ENCODE measurements at places on chromosomes 1 and 21.

DNA sequence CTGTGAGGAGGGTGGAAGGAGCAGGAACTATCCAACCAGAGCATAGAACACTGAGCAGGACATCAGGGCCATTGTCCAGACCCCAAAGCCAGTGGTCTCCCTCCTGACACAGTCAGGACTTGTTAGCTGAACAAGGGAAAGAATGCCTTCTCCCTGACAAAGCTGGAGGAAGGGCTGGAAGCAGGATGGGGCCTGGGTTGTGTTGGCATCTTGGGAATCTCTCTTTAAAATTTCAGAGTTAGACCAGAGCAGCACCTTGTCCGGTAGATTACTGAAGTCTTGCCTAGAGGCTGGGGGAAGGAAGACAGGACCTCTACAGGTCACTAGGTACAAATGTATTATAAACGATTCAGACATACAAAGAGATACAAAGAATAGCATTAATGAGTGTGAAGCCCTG lies 35.0 kb upstream of the ATP2B4 start:
- H3K36me3 ChIP-seq = no peaks in the 10 kb centered on the region
- H3K4me3 ChIP-seq = no peak overlapping the region
- H3K4me1 ChIP-seq = peaks cover 13% of the 10 kb centered on the region
- no peak overlapping the region for H3K27ac ChIP-seq

DNA sequence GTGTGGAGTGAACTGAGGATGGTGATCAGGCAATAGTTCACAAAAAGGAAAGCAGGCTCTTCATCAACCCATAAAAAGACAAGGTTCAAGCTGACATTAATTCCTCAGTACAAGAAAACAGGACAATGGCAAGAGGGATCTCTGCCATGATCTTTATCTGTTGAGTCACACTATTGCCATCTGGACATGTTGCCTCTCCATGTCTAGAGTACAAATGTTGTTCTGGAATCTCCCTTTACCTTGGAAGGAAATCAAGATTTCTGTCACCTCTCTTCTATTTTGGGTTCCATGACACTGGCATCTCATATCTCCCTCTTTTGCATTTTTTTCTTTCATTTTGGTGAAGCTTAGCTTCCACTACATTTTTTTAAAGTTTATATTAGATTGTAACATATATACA lies 329.1 kb downstream of the USP25 start:
- H3K27me3 ChIP-seq = no peaks in the 10 kb centered on the region
- H3K4me1 ChIP-seq = no peaks in the 10 kb centered on the region
- no peak overlapping the region for H3K4me3 ChIP-seq
- no peak for DNase-seq

DNA sequence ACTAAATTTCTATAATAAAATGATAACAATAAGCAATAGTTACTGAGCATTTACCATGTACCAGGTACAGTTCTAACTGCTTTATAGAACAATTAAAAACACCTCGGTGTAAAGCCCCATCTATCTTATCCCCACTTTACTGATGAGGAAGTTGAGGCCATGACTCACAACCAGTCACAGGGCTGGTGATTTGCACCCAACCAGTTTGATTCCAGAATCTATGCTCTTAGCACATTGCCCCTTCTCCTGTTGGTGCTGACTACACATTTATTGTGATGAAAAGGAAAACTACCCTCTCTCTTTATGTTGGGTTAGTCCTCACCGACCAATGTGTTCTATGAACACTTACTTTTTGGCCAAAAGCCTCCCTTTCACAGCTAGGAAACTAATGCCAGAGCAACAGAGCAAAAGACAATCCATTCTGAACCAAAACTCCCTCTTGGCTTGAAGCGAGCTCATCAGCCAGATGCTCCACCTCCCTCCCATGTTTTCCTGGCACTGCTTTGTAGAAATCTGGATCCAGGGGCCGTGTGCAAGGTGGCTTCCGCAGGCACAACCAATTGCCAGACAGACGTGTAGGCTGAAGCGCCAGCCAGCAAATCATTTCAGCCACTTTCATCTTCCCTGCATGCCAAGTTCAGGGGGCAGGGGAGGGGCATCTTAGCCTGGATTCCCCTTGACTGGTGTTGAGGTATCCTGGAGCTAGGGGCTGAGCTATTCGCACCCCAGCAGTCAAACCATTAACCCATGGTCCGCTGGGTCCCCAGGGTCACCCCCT lies 32.0 kb upstream of the SLC30A1 start:
- DNase-seq = no peak
- no peak overlapping the region for H3K4me3 ChIP-seq
- H3K4me1 ChIP-seq = peaks cover 19% of the 10 kb centered on the region
- H3K27ac ChIP-seq = no peak overlapping the region
- H3K36me3 ChIP-seq = no peaks in the 10 kb centered on the region

DNA sequence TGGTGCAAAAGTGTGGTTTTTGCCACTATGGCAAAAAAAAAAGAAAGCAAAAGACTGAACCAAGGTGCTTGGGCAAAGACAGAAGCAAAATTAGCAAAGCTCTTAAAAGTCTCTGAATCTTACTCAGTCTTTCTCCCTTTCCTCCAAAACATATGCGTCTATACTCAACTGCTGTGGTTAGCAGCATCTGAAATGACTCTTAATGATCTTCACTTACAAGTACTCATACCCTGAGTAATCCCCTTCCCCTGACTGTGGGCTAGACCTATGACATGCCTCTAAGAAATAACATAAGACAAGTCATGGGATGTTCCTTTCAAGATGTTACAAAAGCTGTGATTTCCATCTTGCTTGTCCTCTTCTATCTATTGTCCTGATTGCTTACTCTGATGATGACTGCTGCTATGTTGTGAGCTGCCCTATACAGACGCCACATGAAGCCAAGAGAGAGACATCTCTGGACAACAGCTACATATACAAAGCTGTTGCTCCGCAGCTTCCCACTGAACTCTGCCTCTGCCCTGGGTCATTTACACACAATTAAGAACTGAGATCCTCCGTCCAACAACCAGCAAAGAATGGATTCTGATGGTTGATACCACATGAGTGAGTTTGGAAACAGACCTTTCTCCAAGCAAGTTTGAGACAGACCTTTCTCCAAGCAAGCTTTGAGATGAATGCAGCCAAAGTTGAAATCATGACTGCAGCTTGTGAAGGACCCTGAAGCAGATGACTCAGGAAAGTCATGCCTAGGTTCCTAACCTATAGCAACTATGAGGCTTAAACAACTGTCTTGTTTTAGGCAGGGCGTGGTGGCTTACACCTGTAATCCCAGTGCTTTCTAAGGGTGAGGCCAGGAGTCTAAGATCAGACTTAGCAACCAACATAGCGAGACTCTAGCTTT lies 55.2 kb downstream of the PUM1 start:
- peaks cover 26% of the 10 kb centered on the region for H3K36me3 ChIP-seq
- H3K4me1 ChIP-seq = peaks cover 58% of the 10 kb centered on the region
- no peaks in the 10 kb centered on the region for H3K27me3 ChIP-seq

GRCh38 chr21:45407629-45408247 lies 2.8 kb downstream of the COL18A1 start:
- H3K4me1 ChIP-seq = peaks cover 9% of the 10 kb centered on the region
- no peak overlapping the region for H3K27ac ChIP-seq
- no peaks in the 10 kb centered on the region for H3K36me3 ChIP-seq
- peaks cover 60% of the 10 kb centered on the region for H3K27me3 ChIP-seq

DNA sequence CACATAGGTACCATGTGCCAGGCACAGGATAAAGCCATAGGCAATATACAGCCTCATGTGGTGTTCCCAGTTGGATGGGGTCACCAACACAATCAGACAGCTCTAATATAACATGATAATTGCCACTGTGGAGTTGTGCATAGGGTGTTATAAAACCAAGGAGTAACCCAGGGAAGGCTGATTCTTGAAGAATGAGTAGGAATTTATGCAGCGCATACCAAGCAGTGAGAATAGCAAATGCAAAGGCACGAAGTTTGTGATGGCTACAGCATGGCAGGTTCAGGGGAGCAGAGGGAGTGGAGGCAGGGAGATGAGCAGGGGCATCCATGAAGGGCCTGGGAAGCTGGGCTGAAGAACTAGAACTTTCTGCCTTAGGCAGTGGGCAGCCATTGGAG lies 20.4 kb upstream of the SLC2A1 start:
- no peaks in the 10 kb centered on the region for H3K27me3 ChIP-seq
- DNase-seq = no peak
- no peaks in the 10 kb centered on the region for H3K4me1 ChIP-seq
- no peak overlapping the region for H3K27ac ChIP-seq
- H3K4me3 ChIP-seq = no peak overlapping the region
- H3K36me3 ChIP-seq = peaks cover 3% of the 10 kb centered on the region

GRCh38 chr1:113895098-113895497 lies 7.7 kb upstream of the BCL2L15 start:
- H3K27me3 ChIP-seq = no peaks in the 10 kb centered on the region
- DNase-seq = no peak
- H3K27ac ChIP-seq = no peak overlapping the region
- peaks cover 44% of the 10 kb centered on the region for H3K36me3 ChIP-seq
- peaks cover 29% of the 10 kb centered on the region for H3K4me1 ChIP-seq
- no peak overlapping the region for H3K4me3 ChIP-seq

GRCh38 chr1:64388336-64388735 lies 81.6 kb upstream of the CACHD1 start:
- no peak overlapping the region for H3K27ac ChIP-seq
- peaks cover 13% of the 10 kb centered on the region for H3K27me3 ChIP-seq
- H3K4me1 ChIP-seq = no peaks in the 10 kb centered on the region
- no peak for DNase-seq
- no peak overlapping the region for H3K4me3 ChIP-seq
- H3K36me3 ChIP-seq = no peaks in the 10 kb centered on the region

DNA sequence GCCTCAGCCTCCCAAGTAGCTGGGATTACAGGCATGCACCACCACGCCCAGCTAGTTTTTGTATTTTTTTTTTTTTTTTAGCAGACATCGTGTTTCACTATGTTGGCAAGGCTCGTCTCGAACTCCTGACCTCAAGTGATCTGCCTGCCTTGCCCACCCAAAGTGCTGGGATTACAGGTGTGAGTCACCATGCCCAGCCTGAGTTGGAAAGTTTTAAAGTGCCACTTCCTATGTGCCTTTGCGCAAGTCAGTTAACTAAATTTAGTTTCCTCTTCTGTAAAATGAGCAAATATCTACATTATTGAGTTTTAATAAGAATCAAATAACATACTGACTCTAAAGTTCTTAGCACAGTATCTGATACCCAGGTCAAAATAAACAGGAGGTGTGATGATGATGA lies 12.4 kb downstream of the SLC19A2 start:
- H3K27me3 ChIP-seq = no peaks in the 10 kb centered on the region
- no peaks in the 10 kb centered on the region for H3K4me1 ChIP-seq
- H3K36me3 ChIP-seq = no peaks in the 10 kb centered on the region
- DNase-seq = no peak

GRCh38 chr1:110158261-110158660 lies 8.0 kb downstream of the SLC6A17 start:
- peaks cover 3% of the 10 kb centered on the region for H3K36me3 ChIP-seq
- H3K27me3 ChIP-seq = peaks cover 92% of the 10 kb centered on the region
- no peak for DNase-seq
- H3K4me3 ChIP-seq = no peak overlapping the region
- H3K27ac ChIP-seq = no peak overlapping the region

GRCh38 chr1:234315588-234315987 lies 57.7 kb upstream of the COA6 start:
- peaks cover 27% of the 10 kb centered on the region for H3K4me1 ChIP-seq
- H3K27ac ChIP-seq = peak overlapping the region; percentile 93
- no peaks in the 10 kb centered on the region for H3K27me3 ChIP-seq
- peaks cover 2% of the 10 kb centered on the region for H3K36me3 ChIP-seq
- no peak for DNase-seq

DNA sequence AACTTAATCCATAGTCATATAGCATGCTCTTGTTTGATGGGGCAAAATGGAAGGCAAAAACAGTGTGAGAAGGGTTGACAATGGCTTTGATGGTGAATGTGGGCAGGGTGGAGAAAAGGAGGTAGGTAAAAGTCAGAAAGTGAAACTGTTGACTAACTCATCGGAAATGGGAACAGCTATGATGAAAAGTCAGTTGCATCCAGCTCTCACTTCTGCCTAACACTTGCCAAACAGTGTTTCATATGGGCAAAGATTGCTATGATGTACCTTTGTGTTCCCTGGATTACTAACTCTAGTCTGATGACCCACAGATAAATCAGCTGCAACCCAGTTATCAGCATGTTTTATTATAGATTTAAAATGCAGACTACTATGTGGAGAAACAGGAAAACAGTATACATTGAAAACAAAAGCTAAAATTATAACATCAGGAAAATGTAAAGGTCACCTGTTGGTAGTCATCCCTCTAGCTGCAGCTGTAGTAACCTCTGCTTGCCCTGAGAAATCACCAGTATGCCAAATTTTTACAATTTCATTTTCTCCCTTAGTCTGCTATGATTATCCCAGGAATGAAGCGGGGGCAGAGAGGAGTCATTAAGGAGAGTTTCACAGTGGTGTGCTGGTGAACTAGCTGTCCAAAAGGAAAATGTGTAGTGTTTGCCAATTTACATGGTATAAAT lies 11.7 kb downstream of the TNFSF18 start:
- DNase-seq = no peak
- H3K36me3 ChIP-seq = no peaks in the 10 kb centered on the region
- H3K27me3 ChIP-seq = no peaks in the 10 kb centered on the region
- H3K4me1 ChIP-seq = no peaks in the 10 kb centered on the region
- no peak overlapping the region for H3K27ac ChIP-seq

DNA sequence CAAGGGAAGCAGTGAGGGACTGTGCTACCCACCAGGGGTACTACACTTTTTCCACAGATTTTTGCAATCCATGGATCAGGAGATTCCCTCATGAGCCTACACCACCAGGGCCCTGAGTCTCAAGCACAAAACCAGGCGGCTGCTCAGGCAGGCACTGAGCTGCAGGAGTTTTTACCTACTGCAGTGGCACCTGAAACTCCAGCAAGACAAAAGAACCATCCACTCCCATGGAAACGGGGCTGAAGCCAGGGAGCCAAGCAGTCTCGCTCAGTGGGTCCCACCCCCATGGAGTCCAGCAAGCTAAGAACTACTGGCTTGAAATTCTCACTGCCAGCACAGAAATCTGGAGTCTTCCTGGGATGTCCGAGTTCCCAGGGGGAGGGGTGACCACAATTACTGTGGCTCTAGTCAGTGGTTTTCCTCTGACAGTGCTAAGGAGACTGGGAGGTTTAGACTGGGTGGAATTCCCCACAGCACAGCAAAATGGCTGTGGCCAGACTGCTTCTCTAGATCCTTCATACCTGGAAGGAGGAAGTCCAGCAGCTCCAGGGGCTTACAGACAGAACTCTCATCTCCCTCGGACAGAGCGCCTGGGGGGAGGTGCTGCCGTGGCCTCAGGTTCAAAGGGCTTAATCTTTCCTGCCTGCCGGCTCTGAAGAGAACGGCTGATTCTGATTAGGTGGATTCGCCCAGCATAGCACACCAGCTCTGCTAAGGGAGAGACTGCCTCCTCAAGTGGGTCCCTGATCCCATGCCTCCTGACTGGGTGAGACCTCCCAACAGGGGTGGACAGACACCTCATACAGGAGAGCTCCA lies 437.8 kb downstream of the LTN1 start:
- H3K4me1 ChIP-seq = peaks cover 6% of the 10 kb centered on the region
- no peak for DNase-seq
- no peaks in the 10 kb centered on the region for H3K27me3 ChIP-seq
- H3K27ac ChIP-seq = no peak overlapping the region
- H3K4me3 ChIP-seq = no peak overlapping the region

DNA sequence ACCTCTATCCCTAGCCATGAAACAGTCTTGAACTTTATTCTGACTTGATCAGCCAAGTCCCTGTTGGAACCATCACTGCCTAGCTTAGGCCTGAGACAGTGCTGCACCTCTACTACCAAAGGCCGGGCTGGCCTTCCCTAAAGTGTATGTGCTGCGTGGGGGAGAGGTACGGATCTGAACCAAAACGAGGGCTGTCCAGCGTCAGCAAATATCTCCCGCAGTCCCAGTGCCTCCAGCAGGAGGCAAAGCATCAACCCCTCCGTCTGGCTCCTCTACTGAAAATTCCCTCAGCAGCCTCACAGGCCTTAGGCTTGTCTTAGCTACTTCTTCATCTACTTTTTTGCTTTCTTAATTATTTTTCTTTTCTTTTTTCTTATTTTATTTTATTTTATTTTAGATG lies 33.3 kb upstream of the KIF26B start:
- peaks cover 23% of the 10 kb centered on the region for H3K27me3 ChIP-seq
- H3K27ac ChIP-seq = no peak overlapping the region
- no peaks in the 10 kb centered on the region for H3K4me1 ChIP-seq
- peaks cover 2% of the 10 kb centered on the region for H3K36me3 ChIP-seq

All from central memory CD8-positive, alpha-beta T cell (primary cell).